ENCODE measurements at places on chromosomes 3 and 15.

DNA sequence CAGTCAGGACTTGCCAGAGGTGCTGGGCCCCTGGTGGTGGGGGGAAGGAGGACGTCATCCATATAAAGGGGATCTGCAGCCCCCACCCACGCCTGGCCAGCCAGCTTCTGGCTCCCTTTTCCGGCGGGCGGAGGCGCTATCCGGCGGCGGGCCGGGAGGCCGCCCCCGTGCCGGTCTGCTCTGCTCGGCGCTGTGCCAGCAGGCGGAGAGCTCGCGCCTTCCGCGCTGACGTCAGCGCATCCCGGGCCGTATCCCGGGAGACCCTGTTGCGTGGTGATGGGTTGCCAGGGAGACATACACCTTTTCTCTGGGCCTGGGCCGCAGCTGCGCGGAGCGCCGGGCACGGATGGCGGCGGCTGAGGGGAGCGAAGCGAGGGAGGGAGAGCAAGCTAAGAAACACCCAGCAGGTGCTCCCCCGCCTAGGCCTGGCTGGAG is 1.1 kb downstream of the FAM131A start:
- DNase-seq, result peak; percentile 91

- no peak for DNase-seq
Measured at GRCh38 chr3:32126305-32127015, 20.0 kb downstream of the GPD1L start.

DNA sequence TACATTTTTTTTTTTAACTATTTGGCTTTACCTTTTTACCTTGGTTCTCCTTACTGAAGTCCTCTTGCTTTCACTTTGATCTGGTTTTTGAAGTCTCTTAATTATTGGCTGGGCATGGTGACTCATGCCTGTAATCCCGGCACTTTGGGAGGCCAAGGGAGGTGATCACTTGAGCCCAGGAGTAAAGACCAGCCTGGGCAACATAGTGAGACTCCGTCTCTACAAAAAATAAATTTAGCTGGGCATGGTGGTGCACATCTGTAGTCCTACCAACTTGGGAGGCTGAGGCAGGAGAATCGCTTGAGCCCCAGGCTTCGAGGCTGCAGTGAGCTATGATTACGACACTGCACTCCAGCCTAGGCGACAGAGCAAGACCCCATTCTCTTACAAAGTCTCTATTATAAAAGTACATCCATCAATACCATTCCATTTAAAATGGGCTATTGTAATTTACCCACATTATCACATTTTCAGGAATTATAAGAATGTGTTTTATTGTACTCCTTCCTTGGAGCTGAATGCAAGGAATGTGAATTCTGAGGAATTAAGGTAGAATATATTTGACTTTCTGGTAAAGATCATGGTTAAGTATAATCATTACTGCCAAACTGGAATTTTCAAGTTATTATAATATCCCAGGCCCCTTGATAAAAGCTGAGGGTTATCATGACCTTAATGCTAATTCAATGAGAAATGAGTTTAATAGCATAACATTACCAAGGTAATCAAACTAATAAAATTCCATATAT is 49.0 kb downstream of the MSL2 start:
- no peak for DNase-seq

DNA sequence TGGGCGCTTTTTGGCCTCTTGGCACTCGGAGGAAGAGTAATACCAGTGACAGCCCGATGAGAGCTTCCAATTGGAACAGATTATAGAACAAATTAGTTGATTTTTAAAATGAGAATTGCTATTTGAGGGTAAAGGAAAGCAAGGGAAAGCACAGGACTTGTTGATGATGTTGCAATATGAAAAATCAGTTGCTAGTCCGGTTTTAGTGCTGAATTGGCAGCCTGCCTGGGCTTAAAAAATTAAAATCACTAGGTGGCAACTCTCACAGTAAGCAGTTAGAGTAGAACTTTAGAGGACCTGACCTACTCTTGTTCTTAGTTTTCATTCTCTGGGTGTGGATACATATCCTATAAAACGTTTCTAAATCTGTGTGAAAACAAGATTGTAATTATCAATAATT is 2.1 kb upstream of the SCAANT1 start:
- DNase-seq, result no peak

DNA sequence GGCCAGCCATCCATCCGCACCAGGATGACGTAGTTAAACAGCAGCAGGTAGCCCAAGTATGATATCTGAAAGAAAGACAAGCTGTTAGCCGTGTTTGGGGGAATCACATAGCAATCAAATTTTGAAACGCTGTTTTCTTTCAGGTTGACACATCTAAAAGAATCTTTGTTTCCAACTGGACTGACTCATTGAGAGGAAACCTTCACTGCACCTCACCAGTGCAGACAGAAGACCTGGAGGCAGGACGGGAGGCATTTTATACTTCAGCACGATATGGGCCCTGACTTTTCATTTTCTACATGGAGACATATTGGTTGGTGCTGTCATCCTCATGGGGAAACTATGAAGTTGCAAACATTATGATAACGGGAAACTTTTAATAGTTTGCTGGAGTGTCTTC is 44.2 kb upstream of the MTMR10 start:
- no peak for DNase-seq

DNA sequence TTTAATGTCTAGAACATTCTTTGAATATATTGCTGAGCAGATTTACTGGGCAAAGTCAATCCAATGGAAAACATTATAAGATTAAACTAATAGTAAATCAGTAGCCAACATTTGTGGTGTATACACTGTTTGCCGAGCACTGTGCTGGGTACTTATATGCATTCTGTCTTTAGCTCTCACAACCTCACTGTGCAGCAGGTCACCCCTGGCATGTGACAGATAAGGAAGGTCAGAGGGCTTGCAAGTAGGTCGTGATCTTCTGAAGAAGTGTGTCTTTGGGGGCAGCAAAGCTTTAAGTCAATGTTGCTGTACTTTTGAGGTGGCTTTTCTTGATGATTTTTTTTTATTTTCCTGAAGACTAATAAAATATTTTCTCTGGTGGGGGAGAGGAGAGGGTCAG is 62.2 kb downstream of the TCAIM start:
- DNase-seq, result no peak

DNA sequence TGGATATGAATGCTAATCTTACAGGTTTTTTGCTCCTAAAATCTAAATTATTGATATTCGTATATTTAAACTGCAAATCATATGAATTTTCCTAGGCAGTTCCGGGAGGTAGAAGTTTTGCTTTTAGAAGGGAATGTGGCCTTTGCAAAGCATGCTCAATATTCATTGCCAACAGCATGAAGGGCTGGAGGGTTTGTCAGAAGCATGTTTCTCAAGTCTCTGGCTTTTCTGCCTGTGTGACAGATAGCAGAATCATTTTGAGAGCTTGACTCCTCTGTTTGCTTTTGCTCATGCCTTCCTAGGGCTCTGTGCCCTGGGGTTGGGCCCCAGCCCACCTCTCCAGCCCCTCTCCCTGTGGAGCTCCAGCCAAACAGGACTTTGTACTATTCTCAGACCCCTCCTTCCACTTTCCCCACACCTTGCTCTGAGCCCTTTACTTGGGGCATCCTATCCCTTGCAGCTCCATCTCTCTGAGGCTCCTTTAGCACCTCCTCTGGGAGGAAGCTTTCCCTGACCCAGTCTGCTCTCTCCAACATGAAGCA is 91.3 kb downstream of the ARNT2 start:
- no peak for DNase-seq

DNA sequence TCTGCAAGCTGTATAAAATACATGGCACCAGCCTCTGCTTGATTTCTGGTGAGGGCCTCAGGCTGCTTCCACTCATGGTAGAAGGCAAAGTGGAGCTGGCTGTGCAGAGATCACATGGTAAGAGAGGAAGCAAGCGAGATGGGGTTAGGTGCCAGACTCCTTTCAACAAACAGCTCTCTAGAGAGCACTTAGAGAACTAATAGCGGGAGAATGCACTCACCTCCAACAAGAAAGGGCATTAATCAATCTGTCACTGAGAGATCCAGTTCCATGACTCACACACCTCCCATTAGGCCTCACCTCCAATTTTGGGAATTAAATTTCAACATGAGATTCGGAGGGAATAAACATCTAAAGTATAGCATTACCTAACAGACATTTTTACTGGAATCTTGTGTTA is 644.1 kb upstream of the ARRDC4 start:
- peak; percentile 55 for DNase-seq

GRCh38 chr3:79729096-79729495 is 38.7 kb downstream of the ROBO1 start:
- DNase-seq, result no peak
